Astrocyte of the spinal cord (primary cell): ENCODE measurements at places on chromosomes 13 and 19.

DNA sequence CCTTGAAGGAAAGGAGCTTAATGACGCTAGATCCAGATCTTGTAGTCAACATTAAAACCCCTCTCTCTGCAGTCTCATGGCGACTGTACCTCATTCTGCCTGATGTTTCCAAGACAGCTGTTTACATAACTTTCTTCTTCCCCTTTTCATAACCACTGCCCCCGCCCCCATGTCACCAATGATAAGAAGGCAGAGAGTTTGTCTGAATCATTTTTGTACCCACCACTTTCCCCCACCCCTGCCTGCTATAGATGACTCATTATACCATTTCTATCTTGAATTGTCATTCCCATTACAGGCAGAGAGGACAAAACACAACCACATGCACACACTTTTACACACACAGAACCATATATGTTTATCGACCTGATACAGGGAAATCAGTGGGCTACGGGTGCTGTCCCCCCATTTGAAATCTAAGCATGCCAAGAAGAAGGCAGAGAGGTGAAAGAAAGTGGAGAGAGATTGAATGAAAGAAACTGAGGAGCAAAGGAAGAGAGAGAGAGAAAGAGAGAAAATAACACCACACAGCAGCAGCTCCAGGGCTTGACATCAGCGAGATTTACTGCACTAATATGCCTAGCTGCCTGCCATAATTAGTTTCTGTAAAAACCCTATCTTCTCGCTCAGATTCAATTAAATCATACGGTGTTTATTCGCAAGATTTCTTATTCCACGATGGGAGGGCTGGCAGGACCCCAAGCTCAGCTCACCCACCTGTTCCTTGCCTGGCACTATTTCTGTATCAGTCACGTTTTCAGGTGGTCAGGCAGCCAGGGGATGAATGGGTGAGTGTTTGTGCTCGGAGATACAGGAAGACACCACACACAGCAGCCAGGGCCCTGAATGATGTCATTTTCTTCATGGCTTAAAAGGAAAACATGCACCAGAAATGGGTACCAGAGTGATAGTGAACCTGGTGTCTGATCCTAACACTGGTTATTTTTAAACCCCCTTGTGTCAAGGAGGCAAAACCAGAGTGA lies 114.3 kb upstream of the SERP2 start:
- peak; percentile 66 for DNase-seq

GRCh38 chr13:40583738-40584137 lies 82.7 kb downstream of the FOXO1 start:
- no peak for DNase-seq

- DNase-seq: no peak
These were observed 351.3 kb downstream of the DACH1 start for GRCh38 chr13:71515744-71516038.

DNA sequence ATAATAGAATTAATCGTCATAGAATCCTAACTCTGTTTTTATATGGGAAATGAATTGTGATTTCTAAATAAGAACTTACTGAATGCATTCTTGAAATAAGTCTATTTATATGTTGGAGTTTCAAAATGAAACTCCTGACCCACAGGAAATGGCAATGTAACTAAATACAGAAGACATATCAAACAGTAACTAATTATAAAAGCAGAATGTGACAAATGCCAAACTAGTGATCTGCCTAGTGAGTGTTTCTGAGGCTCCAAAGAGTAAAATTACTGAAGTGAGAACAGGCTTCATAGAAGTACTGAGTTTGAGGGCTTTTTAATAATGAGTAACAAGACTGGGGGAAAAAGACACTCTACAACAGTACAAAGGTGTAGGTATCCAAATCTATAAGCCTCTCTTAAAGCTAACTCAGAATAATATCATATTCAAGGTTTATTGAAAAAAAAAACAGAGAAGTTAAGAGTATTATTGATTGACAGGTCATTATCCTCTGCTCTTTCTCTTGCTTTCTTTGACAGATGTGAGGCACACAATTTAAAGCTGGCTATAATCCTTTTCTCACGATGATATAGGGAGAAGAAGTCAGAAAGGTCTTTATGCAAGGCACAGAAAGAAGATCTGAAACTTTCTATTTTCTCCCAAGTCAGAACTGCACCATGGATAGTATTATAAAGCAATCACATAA lies 17.4 kb upstream of the ATXN8OS start:
- no peak for DNase-seq

DNA sequence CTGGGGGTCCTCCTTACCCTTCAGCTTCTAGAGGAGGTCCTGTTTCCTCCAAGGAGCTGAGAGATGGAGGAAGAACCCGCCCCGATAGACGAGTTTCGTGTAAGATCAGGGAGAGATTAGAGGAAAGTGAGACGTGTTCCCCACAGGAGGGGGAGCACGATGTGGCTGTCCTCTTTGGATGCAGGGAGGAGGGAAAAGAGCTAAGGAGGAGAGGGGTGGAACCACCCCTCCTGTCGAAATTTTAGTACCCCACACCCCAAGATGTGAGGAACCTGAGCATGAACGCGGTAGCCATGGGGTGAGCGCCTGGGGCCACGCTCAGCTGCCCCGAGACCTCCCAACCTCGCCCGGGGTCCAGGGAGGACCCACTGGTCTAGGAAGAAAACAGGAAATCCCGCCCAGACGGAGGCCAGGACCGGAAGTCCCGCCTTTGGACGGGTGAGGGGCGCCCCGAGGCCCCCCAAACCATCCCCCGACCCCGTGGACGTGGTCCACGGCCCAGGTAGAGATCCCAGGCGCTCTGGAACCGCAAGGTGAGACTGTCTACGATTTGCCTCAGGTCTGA lies 1.2 kb downstream of the AKT1S1 start:
- peak; percentile 56 for DNase-seq

- peak; percentile 28 for DNase-seq
These were observed 61.2 kb downstream of the RAB20 start for GRCh38 chr13:110500341-110500740.

DNA sequence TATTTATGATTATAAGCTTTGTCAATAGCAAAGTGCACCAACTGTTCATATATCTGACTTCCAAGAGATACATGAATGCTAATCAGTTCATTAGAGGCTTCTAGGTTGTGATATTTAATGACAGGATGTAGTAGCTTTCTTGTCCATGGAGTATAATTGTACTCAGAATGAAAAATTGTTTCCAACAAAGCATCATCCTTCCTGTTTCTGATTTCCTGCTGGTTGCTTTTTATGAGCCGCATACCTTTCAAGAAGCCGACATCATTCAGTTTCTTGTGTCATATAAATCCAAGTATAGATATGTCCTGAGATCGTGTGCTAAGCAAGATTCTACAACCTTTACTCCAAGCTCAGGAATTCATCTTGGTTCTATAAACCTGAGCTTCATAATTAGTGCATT lies 326.6 kb downstream of the DIAPH3 start:
- no peak for DNase-seq

- DNase-seq: no peak
These were observed 86.0 kb downstream of the ATP11A start for GRCh38 chr13:112775791-112776279.

GRCh38 chr19:58274771-58275201 lies 4.0 kb upstream of the ZNF8 start:
- peak; percentile 64 for DNase-seq

GRCh38 chr19:56144831-56145230 lies 3.7 kb downstream of the ZNF444 start:
- no peak for DNase-seq

DNA sequence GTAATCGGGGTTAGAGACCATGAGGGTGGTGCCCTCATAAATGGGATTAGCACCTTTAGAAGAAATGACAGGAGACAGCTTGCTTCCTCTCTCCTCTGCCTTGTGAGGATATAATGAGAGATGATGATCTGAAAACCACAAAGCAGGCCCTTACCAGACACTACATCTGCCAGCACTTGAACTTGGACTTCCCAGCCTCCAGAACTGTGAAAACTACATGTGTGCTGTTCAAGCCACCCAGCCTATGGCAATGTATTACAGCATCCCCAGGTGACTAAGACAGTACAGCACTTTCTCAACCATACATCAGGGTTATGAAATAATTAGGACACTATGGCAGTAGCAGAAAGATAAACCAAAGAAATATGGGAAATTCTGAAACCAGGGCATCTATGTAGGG lies 7.4 kb downstream of the ZNF564 start:
- no peak for DNase-seq

DNA sequence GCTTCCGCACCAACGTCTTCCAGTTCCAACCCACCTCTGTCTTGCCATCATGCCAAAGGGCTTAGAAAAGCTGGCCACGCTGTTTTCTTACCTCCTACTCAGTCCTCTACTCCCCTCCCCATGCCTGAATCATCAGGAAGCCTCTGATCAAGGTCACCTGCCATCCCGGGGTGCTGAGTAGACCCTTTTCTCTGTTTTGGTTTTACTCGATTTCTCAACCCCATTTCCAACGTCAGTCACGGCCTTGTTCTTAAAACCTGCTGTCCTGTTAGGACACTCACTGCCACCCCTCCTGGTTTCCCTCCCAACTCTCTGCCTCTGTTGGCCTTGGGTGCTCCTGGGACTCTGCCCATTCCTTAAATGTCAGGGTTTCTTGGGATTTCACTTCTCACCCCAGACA lies 350.1 kb downstream of the FOXO1 start:
- DNase-seq: no peak

DNA sequence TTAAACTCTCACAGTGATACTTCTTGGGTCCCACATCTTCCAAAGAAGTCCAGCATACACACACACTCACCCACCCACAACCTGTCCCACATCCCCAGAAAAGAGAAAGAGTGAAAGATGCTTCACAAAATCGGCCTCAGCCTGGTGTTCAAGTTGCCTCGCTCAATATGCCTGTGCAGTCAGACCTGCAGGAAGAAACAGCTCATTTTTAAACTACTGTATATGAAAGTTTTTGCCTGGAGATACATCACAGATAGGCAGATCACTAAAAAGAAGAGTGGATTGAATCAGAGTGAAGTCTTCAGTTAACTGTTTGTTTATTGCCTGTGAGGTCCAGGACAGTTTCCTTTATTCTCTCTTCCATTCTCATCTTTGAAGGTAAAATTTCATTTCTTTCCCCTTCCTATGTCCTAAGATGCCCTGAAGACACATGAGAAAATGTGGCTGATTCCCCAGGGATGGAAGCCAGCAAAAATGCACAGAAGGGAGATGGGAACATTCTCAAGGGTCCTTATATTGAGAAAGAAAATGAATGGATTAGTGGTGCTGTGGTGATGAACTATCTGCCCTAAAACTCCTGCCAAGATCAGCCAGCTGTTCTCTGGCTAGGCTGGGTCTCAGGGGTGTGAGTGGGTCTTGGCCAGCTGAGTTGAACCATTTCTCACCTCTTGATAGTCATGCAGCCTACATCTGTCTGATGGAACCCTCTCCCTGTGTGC lies 259.0 kb downstream of the ITGBL1 start:
- no peak for DNase-seq

DNA sequence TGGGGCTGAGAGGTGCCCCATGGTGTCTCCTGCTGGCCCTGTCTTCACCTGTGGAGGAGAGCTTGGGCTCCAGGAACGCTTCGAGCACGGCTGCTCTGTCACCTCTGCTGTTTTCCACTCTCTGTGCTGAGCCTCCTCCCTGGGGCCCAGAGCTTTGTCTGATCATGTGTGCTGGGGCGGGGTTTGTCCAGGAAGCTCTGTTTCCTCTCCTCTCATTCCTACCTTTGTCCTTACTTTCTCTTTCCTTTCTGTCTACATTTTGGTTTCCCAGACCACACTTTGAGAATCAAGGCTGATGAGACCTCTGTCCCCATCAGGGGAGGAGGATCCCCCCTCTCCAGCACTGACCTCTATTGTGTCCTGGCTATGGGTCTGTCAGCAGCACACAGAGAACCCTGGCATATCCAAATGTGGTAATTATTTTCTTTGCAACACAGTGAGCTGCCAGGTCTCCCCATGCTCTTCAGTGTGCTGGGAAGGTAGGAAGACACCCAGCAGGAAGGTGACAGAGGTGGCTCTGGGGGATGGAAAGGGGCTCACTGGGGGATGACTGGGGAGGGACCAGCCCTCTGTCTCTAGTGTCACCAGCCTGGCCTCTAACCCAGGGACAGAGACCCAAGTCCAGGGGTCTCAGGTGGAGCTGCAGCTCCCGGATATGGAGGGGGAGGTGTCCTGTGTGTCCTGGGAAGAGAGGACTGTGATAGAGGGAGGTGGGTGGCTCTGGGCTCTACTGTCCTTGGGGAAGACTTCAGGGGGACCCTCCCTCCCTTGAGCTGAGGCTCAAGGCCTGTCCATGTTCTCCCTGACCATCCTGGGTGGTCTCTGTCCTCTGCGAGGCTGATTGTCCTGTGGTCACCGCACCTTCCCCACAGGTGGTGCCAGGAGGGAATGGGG lies at the start of gene CEACAM1:
TSS of gene CEACAM1 (minus strand) at position 128 of the 894 bp plus-strand sequence. CDS start at position 21, 107 bp downstream.
- no peak for DNase-seq

DNA sequence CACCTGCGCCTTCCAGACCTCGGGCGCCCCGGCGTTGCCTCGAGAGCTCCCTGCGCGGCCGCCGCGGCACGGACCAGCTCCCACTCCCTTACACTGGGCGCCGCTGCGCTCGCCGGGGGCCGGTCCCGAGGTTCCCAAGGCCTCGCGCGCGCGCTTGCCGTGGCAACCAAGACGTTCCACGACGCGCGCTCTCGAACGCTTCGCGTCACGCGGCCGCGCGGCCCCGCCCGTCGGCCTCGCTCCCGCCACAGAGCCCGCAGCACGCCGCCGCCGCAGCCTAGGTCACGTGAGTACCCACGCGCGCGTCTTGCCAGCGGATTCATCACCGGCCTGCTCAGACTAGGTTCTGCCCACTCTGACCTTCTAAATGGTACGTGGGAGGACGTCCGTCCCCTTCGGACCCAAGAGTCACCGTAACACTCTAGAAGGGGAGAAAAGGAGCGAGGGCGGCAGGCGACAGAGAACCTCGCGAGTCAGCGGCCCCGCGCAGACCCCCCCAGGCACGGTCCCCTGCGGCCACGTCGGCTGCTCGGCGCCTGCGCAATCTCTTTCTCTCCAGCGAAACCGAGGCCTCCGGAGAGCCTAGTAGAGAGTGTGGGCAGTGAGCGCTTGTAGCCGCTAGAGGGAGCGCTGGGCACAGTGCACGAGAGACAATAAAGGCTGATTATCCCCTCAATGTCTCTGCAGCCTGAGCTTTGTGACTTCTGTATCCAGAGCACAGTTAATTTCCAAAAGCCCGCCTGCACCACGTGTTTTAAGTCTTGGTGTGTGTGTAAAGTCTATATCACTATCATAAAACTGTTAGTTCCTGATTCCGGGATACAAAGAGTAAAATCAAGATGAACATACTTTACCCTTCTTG lies at the start of gene SPART:
TSS of gene SPART (minus strand) at position 173 of the 862 bp plus-strand sequence. CDS start 10,564 bp downstream, outside the sequence.
- DNase-seq: peak; percentile 91

DNA sequence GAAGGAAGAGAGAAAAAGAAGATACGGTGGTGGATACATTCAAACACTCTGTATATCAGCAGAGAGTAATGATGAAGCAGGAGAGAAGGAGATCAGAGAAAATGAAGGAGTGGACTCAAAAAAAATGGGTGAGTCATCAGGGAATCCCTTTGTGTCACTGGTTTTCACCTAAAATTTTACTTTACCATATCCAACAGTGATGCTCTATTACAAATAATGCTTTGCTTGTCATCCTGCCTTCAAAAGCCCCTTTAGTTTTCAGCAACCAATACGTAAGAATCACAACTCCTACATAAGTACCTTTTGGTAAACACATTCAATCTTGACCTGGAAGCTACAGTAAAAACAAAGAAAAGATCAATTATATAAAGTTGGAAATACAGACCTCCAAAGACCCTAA lies 88.8 kb downstream of the ENOX1 start:
- no peak for DNase-seq

- no peak for DNase-seq
These were observed 5.1 kb upstream of the CALM3 start for GRCh38 chr19:46596008-46596407.
